ENCODE measurements at places on chromosomes 2 and 18.

GRCh38 chr18:78709261-78709809 is 270.3 kb upstream of the SALL3 start:
- DNase-seq: no peak

GRCh38 chr2:16405551-16405950 is 260.1 kb downstream of the CYRIA start:
- DNase-seq: no peak

GRCh38 chr2:59588286-59588685 is 965.2 kb downstream of the BCL11A start:
- no peak for DNase-seq

DNA sequence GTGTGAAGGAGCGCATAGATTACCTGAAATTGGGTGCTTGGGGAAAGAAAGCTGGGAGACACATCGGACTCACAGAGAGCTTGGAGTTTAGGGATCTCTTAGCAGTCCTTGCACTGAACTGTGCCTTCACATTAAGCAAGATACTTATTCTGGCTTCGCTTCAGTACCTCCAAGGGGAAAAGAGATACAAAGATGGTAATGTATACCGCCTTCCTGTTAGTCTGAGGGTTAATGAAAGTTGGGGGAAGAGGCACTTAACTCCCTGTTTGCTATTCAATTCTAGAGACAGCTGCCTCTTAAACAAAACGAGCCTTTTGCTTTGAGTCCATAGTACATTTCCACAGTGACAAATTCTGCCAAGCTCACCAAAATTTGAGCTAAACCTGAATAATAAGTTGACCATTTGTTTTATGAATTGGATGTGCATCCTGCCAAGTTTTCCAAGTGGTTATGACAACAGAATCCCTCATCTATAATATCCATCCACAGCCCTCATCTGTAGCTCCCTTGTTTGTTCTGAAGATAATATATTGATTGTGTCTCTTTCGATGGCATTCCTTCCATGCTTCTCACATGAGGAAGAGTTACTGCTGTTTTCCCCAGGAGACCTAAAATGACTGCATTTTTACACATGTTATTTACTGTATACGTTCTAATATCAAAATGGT is 287.1 kb upstream of the ATP5MC3 start:
- DNase-seq: no peak

- no peak for DNase-seq
Observed at GRCh38 chr18:74299746-74300145, 8.0 kb upstream of the CYB5A start.

DNA sequence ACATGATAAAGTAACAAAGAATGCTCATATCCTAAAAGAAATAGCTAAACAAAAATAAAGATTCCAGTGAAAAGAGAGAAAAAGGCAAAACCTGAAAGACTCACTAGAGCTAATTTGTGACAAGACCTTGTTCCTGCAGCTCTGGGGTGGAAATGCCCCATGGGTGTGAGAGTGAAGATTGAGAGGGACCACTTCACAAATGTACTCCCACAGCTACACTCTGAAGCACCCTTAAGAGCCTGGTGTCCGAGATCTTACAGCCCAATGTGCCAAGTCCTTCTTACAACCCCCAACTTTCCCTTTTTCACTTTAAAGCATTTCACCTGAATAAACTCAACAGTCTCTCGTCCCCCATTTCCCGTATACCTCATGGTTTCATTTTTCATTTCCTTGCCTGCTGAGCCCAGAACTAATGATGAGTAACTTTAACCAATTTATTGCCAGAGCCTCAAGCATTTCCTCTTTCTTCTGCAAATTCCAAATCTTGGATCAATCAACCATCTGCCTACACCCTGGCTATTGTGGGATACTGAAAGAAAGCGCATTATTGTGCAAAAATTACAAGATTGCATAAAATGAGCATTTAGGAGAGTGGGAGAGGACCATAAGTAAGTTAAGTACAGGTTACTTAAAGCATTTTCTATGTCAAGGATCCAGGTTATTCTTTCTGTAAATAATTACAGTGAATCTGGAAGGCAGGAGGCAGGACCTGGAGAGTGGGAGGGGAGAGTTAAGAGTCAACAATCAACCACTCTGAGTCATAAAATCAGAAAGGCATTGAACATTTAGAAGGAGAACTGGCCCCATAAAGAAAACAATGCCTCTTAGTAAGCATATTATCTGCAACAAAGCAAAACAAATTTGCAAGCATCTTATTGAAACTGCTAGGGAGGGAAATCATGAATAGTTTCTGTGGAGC is 804.4 kb upstream of the CELF4 start:
- DNase-seq: no peak

GRCh38 chr2:43798300-43798699 is 24.5 kb downstream of the DYNC2LI1 start:
- DNase-seq: no peak

DNA sequence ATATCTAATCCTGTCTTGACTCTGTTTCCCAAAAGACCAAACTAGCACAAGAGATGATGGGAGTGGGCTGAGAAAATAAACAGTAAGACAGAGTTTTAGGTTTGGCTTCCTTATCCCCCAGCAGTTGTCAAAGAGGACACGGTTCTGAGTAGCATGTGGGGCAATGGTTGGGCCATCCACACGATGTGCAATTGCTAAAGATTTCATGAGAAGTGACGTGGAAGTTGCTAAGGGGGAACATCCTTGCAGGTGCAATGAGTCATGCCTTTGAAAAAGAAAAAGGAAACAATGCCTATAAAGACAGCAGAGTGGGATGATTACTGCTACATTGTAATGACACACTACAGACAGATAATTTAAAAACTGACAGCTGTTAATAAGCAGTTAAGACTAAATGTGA is 1395.8 kb downstream of the LRP1B start:
- no peak for DNase-seq

DNA sequence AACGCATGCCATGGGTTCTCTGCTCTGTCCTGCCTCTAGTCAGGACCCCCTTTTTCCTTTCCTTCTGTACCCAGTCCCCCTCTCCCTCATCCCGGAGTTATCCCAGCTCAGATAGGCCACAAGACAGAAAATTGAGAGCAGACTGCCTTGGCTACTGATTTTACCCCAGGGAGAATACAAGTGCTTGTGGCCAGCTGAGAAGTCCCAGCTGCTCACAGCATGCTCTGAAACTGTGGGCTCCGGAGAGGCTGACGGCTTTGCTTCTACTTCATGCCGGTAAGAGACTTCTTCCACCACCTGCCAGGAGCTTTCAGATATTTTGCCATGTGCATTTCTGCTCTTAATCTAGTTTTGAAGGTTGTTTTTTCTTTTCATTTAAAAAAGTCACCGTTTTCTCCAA is 20.0 kb upstream of the SIX2 start:
- DNase-seq: no peak

GRCh38 chr18:32343634-32344033 is 127.0 kb downstream of the GAREM1 start:
- DNase-seq: no peak

- no peak for DNase-seq
Observed at GRCh38 chr18:70428439-70428838, 139.6 kb downstream of the SOCS6 start.

GRCh38 chr2:158990397-158991214 is 22.2 kb downstream of the TANC1 start:
- no peak for DNase-seq

DNA sequence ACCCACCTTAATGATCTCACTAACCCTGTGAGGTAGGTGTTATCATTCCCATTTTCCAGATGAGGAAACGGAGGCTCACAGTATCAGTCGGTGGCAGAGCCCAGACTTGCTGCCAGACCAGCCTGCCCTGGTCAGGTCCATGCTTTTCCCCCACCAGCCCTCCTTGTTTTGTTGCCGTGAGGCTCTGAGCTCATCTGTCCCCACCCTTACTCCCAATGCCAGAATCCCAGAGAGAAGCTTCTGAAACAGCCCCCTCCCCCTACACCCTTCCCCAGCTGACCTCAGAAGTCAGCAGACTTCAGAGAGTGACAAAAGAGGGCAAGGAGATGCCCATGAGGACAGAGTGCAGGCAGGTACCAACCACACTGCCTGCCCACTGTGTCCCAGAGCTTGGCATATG is 20.8 kb upstream of the TNS1 start:
- DNase-seq: peak; percentile 17

DNA sequence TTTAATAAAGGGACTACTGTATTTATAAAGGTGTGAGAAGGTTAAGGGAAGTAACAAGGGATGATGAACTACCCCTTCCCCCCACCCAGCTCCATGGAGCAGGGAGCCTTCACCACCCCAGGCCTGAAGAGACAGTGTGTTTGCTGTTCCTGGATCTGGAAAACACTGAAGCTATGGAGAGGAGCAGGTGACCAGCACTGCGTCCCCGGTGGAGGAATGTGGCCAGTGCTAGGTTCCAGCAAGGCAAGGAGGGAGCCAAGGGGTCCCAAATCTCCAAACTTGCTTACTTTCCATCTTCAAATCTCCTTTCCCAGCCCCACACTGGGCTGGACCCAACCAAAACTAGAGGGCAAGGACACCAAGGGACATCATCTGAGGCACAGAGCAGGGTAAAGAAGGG is 128.7 kb upstream of the CD302 start:
- DNase-seq: no peak

Data from Peyer's patch (tissue), 4 donors.